ENCODE measurements at places on chromosomes 5 and 9.

- DNase-seq = no peak
These were observed 24.7 kb upstream of the GABRA6 start for GRCh38 chr5:161660806-161661205.

- no peak for DNase-seq
These were observed 52.8 kb downstream of the AMBP start for GRCh38 chr9:114025196-114025753.

GRCh38 chr5:17143335-17143734, 74.1 kb upstream of the BASP1 start:
- DNase-seq = no peak

- DNase-seq = no peak
These were observed 213.5 kb upstream of the MVB12B start for GRCh38 chr9:126113176-126113575.

GRCh38 chr9:135958485-135958884, 2.7 kb downstream of the UBAC1 start:
- DNase-seq = no peak

GRCh38 chr5:169079697-169080096, 221.2 kb downstream of the SLIT3 start:
- DNase-seq = no peak

DNA sequence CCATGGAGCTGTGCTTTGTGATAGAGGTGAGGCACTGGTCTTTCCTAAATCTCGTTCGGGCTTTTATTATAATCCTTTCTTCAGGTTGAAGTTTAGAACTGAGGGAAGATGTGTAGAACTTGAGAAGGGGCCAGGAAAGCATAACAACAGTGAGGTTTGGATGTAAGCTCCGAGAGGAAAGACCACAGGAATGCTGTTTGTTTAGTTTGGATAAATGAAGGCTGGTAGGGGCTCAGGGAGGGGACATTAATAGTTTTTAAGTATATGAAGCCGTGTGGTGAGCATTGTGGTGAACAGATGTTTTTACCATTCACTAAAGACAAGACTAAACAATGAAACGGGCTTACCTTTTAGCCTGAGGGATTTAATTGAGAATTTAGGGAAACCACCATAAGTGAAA, 130.8 kb downstream of the ARHGAP26 start:
- DNase-seq = no peak

DNA sequence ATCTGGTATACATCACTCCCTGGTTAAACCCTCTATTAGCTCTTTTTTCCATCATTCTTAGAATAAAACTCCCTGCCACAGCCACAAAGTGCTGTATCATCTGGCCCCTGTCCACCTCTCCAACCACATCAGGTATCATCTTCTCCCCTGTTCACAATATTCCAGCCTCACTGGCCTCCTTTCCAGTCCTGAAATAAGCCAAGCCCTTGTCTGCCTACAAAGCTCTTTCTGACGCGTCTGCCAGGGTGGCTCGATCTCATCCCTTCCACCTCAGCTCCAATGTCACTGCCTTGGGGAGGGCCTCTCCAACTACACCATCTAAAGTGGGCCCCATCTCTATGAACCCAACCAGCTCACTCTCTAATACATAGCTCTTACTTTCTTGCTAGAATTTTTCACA, 21.5 kb downstream of the CDK5RAP2 start:
- no peak for DNase-seq

DNA sequence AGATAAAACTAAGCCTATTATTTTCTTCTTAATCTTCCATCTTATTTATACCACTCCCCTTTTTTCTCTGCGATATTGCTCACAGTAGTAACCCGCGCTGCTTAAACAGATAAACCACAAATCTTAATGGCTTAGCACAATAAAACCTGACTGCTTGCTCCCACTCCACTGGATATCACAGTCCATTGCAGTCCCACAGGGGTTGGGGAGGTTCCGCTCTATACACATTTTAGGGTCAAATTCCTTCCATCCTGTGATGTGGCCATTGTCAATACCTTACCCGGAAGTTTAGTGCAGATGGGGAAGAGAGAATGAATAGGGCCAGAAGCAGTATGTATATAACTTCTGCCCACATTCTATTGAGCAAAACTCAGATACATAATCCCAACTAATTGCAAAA, 193.7 kb downstream of the RAB3C start:
- no peak for DNase-seq

DNA sequence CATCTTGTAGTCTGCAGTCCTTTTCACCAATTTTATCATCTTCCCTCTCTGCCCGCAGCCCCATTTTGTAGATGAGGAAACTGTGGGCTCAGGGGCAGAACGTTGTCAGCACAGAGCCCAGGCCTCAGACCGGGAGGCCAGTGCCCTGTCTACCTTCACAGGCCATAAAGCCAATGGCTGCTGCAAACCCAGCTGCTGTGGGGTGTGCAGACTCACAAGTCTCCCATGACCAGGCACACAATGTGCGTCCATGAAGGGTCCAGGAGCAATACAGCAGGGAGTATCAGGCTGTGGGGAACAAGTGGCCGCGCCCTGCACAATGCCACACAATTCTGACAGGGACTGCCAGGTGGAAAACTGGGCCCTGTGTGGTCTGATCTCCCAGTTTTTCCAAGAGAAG, 71.0 kb downstream of the COL23A1 start:
- no peak for DNase-seq

GRCh38 chr9:94675008-94675881, 35.9 kb upstream of the FBP1 start:
- DNase-seq = no peak

DNA sequence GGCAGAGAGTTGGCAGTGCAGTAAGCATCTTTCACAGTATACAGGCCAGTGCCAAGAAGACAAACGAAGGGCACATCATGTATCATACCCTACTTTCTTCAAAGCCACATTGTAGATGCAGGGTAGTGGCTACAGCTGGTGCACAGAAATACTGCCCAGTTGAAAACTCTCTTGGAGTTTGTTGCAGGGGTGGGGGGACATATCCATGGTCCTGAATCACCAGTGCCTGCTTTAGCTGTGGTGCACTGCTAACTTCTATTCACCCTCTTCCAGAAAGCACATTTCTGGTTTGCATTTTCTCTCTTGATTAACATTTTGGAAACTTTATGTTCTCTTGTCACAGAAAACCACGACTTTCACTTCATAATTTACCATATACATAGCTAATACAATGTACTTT, 196.6 kb downstream of the PAPPA start:
- DNase-seq = no peak

DNA sequence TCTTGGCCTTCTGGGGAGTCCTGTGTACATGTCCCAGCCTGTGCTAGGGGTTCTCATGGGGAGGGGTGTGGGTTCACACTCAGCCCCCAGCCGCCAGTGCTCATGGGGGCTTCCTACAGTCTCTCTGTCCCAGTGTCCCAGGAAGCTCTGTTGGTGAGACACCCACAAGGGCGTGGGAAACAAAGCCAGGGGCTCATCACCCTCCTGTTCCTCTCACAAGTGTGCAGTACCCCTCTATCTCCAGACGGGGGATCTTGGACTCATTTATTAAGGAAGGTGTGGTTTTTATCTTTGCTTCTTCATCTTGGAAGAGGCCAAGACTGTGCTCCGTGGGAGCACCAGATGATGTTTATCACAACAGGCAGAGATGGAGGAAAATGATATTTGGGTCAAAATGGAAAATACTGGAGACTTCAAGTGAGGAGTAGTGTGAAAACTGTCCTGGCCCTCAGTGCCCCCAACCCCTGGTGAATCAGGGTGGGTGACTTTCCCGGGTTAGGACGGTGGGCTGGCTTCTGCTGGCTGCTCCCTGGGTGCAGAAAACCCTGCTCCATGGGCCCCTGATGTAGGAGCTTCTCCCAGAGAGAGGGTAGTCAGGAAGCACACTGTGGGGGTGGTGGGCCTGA, 15.2 kb downstream of the TMEM171 start:
- no peak for DNase-seq

- no peak for DNase-seq
These were observed 355.6 kb upstream of the DAB2 start for GRCh38 chr5:39780347-39780746.

DNA sequence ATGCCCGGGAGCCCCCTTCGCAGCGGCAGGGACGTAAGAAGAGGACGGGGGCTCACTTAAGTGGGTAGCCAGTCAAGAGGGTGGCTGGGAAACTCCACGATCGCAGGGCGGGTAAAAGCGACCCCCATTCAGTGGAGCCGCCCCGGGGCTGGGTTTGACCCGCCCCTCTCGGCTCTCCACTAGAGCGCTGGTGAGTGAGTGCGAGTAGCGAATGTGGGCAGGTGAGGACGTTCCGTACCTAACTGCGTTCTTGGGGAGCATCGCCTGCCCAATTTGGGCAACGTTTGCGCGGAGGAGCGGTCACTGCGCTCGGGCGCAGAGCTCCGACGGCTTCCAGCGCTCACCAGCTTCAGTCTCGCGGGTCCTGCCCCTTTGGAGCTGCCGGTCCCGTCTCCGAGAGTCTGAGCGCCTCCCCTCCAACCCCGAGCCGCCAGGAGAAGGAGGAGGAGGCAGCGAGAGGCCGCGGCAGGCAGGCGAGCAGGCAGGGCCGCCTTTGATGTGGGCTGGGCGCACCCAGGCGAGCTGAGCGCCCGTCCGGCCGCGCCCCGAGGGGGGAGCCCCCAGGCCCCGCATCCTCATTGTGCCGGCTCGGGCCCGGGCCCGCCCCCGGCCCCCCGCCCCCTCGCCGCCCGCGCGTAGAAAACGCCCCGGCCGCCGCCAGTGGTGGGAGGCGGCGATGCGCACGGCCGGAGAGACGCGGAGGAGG, at the start of gene FGF18:
Gene FGF18 (plus strand): TSS at position 666 of the 706 bp plus-strand sequence. CDS start 553 bp downstream, outside the sequence.
- peak; percentile 35 for DNase-seq

DNA sequence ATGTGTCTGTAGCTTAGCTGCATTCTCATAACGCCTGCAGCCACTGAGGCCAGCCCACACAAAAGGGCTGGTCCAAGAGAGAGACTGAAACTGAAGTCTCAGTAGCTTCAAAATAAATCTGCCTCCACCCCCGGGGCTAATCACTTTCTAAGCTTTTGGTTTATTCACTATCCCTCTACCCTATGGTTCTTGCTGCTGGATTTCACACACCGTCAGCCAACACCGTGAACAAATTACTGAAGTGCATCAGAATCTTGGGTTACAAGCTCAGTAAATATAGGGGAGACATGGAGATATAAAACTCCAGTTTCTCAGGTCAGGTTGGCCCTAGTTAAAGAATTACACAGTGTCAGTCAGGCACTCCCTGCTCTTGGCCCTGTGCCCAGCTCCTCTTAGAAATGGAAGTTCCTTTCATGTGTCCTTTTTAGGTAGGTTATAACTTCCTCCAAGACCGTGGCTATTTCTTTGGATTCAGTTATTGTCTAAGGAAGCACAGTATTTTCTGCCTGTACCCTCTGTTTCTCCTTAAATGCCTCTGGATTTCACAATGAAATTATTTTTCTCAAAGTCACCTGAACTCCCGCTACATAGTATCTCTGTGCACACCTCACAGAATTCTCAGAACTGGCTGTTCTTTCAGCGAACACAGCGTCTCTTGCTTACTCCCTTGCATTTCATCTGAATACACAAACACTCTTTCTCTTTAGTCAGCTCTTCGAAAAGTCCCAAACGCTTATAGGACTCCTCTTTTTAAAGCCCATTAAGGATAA, 112.5 kb downstream of the FAM174A start:
- no peak for DNase-seq

GRCh38 chr5:16809010-16809394, 127.1 kb downstream of the MYO10 start:
- DNase-seq = no peak

- no peak for DNase-seq
These were observed 550.0 kb upstream of the TUSC1 start for GRCh38 chr9:26228273-26228672.

DNA sequence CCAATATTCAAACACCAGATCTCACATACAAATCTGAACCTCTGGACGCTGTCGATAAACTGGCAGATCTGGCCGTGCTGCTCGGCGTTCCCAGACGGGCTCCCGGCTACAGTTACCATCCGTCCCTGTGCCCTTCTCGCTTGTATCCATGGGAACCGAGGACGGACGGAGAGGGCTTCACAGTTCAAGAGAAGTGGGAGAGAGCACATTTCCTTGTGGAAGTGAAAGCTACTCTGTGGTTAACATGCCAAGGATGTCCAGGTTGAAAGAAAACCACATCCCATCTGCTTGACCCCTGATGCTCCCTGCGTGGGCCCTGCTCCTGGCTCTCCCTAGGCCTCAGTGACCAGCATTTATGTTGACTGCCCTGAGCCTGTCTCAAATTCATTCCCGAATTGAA, 6.3 kb upstream of the DBN1 start:
- DNase-seq = no peak

- DNase-seq = no peak
These were observed 5.3 kb upstream of the FAM151B start for GRCh38 chr5:80482578-80482977.
